ENCODE measurements at places on chromosomes 16 and 17.

GRCh38 chr16:81720973-81721906 is 57.9 kb upstream of the PLCG2 start:
- no peak for DNase-seq

GRCh38 chr16:62130101-62130500 is 93.9 kb upstream of the CDH8 start:
- DNase-seq = no peak

DNA sequence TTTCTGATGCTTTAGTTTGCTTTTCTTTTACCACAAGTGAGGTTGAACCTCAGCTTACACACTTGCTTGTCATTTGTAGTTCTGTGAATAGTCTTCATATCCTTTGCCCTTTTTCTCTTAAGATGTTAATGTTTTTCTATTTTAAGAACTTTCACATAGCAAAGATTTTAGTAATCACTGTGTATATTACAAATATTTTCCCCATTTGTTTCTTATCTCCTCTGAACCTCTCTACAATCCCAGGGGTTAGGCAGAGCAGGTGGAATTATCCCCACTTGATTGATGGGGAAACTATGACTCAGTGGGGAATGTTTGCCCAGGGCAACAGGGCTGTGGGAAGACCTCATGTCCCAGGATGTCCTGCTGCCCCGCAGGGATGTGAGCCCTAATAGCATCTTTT is 11.7 kb upstream of the MYH3 start:
- DNase-seq = no peak

GRCh38 chr16:85391769-85392583 is 221.1 kb upstream of the GSE1 start:
- no peak for DNase-seq

GRCh38 chr17:45800816-45801215 is 16.7 kb downstream of the CRHR1 start:
- DNase-seq = no peak

- DNase-seq = no peak
These were observed 189.4 kb downstream of the RAB11FIP4 start for GRCh38 chr17:31580706-31581490.

- no peak for DNase-seq
These were observed 323.0 kb downstream of the KCNJ2 start for GRCh38 chr17:70492368-70492767.

- no peak for DNase-seq
These were observed 44.0 kb downstream of the SDK2 start for GRCh38 chr17:73600103-73600871.

GRCh38 chr16:3797904-3798811 is 80.8 kb upstream of the TRAP1 start:
- no peak for DNase-seq

GRCh38 chr16:55301385-55302008 is 22.5 kb upstream of the IRX6 start:
- DNase-seq = no peak

DNA sequence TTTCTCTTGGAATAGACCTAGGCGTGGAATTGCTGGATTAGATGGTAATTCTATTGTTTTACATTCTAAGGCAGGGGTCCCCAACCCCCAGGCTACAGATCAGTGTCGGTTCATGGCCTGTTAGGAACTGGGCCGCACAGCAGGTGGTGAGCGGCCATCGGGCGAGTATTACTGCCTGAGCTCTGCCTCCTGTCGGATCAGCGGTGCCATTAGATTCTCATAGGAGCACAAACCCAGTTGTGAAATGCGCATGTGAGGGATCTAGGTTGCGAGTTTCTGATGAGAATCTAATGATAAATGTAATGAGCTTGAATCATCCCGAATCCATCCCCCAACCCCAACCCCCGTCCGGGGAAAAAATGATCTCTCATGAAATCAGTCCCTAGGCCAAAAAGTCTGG is 23.0 kb downstream of the NLRC5 start:
- peak; percentile 22 for DNase-seq
